ENCODE measurements at places on chromosomes 6 and 20.

DNA sequence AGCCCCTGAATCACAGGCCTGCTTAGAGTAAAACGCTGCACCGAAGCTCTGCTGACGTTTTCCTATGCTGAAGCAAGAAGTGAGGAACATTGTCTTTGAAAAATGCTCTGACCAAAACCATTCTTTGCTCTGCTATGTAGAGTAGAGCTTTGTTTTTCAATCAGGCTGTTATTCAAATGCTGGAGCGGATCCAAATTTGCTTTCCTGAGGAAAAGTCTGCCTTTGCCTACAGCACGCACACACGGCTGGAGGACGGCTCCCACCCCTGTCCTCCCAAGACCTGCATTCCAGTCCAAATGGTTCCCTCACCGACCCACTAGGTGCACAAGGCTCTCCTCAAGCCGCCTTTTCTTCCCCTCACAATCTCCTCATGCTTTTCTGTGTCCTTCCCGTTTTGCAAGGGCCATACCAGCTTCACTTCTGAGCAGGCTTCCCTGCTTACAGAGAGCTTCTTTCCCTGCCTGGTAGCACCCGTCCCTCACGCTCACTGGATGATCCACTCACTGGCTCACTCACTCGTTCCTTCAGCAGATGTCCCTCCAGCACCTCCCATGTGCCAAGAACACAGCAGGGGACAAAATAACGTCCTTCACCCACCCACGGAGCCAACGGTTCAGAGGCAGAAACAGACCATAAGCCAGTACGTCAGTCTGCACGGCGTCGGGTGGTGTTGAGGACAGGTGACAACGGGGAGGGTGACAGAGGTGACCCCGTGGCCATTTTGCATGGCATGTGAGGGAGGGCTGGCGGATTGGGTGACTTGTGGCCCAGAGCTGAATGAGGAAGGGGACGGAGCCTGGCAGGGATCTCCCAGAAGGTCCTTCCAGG is 137.9 kb upstream of the NEDD9 start:
- no peak for DNase-seq

- DNase-seq, result no peak
Measured at GRCh38 chr20:50043573-50044352, 61.0 kb downstream of the SNAI1 start.

DNA sequence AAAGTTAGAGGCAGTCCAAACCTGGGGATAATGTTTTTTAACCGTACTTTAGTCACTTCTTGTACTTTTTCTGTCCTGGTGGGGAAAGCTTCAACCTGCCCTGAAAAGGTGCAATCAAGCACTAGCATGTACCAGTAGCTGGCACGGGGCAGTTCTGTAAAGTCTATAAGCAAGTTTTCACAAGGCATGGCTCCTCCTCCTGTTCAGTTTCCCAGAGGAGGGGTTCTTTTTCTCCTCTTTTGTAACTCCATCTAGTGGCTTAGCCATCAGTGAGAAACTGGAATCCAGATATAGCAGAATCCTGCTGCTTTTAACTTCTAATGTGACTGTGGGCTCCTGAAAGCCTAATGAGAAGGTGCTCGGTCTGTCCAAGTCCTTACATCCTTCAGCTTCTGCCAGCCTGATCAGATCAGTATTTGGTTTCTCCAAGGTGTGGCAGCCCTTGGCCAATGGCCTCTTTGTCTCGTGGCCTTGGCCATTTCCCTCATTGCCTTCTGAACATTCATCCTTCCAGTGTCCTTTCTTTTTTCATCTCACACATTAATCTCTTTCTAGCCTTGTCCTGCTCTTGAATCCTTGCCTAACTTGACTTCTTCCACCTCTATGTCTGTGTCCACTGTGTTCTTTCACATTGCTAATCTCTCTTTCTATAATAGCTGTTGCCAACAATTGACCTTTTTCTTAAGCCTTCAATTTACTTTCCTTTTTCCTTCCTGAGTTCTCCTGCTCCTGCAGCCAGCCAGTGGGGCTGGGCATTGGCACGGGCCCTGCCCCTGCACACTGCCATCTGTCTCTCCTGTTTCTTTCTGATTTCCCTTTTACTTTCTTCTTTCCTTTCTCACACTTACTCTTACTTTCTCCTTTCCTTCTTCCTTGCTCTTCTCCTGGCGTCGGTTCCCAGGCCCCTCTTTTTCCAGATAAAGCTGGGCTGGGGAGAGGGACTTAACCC is 222.0 kb upstream of the SYNCRIP start:
- no peak for DNase-seq

DNA sequence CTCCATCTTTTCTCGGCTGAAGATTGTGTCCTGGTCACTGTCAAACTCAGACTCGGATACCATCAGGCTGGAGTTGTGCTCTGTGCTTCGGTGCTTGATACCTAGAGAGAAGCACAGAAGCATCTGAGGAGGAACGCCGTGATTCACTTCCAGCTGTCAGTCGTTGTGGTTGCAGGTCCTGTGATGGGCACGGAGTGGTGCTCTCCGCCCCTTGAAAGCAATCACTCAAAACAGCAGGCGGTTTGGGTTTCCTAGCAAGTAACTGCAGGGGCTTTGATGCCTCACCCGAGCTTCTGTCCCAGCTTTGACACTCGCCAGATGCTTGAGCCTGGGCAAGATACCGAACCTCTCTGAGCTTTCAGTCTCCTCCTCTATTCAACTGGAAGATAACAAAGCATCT is 52.5 kb downstream of the ALDH5A1 start:
- DNase-seq, result peak; percentile 26

DNA sequence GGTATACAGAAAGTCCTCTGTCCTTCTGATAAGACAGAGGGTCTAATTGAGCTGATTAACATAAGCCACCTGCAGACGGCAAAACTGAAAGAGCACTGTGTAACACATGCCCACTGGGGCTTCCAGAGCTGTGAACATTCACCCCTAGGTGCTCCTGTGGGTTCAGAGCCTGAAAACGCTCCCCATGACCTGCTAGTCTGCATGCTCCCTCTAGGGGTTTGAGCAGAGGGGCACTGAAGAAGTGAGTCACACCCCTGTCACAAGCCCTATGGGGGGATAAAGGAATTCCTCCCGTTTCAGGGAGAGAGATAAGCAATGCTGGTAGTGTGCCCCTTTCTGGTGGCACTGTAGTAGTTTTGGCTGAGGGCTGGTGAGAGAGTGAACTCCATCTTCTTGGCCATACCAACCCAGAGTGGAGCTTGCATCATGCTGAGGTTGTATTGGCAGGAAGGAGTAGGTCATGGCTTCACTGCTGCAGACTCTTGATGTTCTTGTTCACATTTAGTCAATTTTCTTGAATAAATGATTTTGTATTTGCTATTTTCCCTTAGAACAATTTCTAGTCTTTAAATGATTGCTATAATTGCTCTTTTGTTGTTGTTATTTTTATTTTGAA is 637.5 kb upstream of the MAN1A1 start:
- DNase-seq, result no peak

DNA sequence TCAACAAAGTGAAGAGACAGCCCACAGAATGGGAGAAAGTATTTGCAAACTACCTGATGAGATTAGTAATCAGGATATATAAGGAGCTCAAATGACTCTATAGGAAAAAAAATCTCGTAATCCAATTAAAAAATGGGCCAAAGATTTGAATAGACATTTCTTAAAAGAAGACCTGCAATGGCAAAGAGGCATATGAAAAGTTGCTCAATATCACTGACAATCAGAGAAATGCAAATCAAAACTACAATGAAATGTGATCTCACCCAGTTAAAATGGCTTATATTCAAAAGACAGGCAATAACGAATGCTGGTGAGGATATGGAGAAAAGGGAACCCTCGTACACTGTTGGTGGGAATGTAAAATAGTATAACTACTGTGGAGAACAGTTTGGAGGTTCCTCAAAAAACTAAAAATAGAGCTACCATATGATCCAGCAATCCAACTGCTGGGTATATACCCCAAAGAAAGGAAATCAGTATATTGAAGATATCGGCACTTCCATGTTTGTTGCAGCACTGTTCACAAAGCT is 65.0 kb downstream of the TOX2 start:
- DNase-seq, result no peak

DNA sequence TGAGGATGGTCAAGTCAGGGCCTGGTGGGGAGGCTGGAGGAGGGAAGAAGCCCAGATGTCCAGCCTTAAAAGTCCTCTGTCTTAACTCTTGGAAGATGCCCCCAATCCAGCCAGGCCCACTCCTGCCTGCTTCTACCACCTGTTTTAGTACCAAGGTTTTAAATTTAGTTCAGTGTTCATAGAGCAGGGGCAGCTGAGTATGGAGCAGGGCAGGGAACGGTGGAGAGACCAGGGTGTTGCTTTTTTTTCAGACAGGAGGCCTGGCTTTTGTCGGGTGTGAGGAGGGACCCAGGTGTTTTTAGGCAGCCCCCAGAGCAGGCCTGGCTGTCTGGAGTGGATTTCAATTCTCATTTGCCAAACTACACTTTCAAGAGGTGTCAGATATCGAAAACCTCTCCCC is 278.8 kb downstream of the CDC5L start:
- no peak for DNase-seq

DNA sequence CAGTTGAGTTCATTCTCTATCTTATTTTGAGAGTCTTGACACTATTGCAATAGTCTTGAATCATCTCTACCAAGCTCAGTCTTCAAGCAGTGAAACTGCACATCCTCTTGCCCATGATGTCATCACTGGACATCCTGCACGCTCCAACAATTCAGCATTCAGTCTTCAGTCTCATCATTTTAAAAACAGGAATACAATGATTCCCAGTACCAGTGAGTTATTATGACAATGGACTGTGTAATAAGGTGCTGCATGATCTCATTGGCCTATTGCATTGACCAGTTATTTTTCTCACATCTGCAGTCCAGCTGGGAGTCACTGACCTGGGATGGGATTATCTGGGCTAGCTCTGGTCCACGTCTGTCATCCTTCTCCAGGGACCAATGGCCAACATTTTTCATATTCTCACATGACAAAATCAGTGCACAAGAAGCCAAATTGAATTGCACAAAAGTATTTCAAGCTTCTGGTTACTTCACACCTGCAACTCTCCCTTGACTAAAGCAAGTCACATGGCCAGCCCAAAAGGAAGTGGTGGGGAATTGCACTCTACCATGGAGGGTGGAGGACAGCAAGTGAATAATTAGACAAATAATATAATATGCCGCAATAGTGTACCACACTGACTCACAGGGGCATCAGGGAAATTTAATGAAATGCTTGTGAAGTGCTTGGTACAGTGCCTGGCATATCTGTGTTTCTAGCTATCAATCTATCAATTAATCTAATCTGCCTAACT is 6.4 kb upstream of the CST2 start:
- no peak for DNase-seq

GRCh38 chr6:37052027-37052628 is 46.7 kb downstream of the FGD2 start:
- DNase-seq, result peak; percentile 10

DNA sequence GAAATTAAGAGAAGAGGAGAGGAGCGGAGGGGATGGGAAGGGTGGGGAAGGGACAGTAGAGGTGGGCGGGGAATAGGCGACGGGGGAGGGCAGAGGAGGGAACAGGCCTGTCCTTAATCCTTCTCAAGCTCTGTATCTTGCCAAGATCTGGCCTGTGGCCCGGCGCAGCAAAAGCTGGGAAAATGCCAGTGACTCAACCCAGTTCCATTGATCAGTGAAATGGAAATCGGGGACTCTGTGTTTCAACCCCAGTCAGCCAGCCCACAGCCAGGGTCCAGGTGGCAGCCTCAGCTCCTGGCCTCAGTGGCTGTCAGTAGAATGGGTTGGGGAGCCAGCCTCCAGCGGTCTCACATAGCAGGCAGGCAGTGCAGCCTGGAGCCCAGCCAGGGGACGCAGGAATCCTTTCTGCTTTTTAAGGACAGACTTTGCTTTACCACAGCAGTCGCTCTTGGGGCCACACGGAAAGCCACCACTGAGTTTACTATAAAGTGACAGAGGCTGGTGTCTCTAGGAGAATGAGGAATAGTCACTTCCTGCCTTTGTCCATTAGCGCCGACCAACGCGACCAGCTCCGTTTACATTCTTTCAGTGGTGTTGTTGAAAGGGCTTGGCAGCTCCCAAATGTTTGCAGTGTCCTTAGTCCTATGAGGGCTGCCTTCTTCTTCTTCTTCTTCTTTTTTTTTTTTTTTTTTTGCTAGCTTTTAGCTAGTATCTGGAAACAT is 128.0 kb downstream of the RIN2 start:
- no peak for DNase-seq

GRCh38 chr6:98047871-98048270 is 764.9 kb upstream of the MMS22L start:
- DNase-seq, result no peak

DNA sequence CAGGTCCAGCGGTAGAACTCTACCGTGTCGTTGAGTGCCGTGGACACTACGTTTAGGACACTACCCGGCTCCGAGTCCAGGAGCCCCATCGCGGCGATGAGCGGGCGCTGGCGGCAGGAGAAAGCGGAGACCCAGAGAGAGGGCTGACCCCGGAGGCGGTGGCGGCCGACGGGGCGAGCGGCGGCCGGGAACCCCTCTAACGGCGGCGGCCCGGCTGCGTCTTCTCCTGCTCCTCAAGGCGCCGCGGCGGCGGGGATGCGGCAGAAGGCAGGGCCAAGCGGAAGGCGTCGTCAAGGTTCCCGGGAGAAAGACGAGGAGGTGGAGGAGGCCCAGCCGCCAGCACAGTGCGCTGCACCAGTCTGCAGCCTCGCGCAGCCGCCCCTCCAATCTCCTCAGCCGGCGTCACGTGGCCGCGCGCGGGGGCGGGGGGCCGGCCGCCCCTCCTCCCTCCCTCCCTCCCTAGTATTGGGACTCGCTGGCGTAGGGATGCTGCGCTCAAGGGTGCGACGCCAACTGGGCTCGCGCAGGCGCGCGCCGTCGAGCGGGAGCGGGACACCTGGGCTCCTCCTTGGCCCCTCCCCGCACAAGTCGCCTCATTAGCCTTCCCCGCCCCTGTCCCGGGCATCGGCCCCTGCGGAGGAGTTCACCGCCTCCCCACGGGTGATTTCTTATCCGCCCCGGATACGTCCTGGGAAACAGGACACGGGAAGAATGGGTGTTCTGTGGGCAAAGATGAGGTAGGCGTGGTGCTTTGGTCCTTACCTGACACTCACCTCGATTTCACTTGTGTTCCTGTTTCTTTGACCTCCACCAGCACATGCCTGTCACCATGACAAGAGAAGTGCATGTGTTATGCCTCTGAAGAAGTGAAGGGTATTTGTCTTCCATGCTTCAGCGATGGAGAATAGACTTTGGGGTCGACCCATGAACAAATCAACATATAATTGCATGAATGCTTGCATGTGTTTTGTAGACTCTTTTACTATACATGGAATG is at the start of gene ELOVL4:
TSS of gene ELOVL4 (minus strand) at position 363 of the 996 bp plus-strand sequence. CDS start at position 89, 274 bp downstream.
- DNase-seq, result peak; percentile 76

GRCh38 chr6:35731736-35732532 is 4.9 kb upstream of the ARMC12 start:
- peak; percentile 93 for DNase-seq

DNA sequence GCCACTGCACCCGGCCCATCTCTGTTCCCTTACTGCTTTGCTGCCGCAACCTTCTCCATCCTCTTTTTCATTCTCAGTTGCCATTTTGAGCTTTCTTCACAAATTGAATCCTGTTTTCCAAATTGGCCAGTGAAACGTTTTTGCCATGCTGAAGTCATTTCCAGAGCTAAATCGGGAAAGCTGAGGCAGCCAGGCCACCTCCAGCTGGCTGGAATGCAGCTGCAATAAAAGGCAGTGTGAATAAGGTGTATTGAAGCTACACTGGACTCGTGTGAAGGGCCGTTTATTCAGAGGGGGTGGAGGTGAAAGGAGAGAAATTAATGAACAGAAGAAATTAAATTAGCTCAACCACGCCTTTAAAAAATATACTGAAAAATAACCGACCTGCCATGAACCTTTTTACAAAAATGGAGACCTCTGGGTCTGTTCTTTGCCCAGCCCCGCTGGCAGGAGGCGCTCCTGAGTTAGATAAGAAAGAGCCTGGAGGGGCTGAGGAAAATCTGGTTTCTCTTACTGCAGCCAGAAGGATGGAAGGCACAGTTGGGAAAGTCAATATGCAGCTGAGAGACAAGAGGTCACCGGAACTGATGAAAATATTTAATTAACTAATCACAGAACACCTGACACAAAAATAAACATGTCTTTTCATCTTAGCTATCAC is 283.9 kb downstream of the FOXC1 start:
- no peak for DNase-seq
